Tongue (tissue), 3 donors: ENCODE measurements at places on chromosomes 6 and 20. TPM values are rescaled to one million over a fixed set of nuclear protein-coding genes. Genes with fewer than 3 reads are reported as not detected.

Gene SAMD3
- total RNA-seq, result 4.8 TPM

Gene L3MBTL3
- 11.7 TPM for total RNA-seq

Gene ENPP5
- total RNA-seq, result 9.6 TPM

Gene BEND6
- total RNA-seq, result 4.9 TPM

Gene DNAH8
- total RNA-seq, result 3.0 TPM

Gene MYH7B
- 6.1 TPM for total RNA-seq

Gene SAMD10
- total RNA-seq, result 2.6 TPM

Gene CENPB
- 61.1 TPM for total RNA-seq

Gene PNPLA1
- total RNA-seq, result not detected

Gene DNMT3B
- total RNA-seq, result 2.9 TPM

- DNase-seq, result peak; percentile 71
These were observed 960 bp downstream of the ATP9A start for GRCh38 chr20:51766994-51767866.

GRCh38 chr20:22525069-22525820 lies 59.1 kb downstream of the FOXA2 start:
- no peak for DNase-seq

DNA sequence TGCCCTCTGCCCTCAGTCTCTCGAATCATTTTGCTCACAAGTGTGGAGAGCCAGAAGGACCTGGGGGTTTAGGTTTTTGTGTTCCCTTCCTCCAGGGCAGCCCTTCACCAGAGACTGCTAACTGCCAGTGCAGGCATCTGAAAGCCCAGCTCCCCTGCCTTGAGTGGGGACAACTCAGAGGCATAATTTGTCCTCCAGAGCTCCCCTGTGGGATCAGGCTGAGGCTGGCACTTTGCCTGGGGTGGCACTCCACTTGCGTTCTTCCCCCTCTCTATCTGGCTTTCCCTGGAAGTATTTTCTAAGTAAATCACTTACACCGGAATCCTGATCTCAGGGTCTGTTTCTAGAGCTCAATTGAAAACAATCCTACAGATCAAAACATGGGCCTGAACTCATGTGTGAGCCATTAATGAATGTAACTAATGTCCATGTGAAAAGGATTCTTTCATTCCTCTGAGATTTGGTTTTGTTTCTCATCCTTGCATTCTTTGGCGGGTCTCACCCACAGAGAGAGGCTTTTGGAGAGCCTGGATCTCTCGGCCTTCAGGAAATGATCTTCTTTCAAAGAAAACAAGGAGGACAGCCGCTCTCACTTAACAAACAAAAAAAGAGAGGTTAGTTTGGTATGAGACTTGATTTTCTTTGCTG lies 125.7 kb upstream of the RIPOR2 start:
- DNase-seq, result peak; percentile 42

DNA sequence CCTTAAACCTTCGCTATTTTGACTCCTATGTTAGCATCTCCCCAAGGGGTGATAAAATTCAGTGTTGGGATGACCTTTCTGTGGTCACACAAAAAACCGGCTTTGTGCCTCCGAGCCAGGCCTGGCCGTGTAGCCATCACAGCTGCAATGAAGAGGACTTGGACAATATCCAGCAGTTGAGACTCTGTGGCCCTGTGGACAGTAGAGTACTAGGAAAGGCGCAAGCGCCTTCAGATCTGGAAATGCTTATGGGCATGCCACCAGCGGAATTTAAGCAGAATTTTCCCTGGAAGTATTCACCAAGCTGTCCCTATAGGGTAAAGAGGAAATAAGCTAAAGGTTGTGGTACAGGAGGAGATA lies 63.3 kb upstream of the SLC2A12 start:
- DNase-seq, result peak; percentile 38

GRCh38 chr6:132400883-132401617 lies at the start of gene MOXD1:
MOXD1 (minus strand) TSS chr6:132401475; CDS start chr6:132401426, 49 bp downstream.
- peak; percentile 74 for DNase-seq

- no peak for DNase-seq
These were observed 118.2 kb downstream of the PRIM2 start for GRCh38 chr6:57435475-57436160.

DNA sequence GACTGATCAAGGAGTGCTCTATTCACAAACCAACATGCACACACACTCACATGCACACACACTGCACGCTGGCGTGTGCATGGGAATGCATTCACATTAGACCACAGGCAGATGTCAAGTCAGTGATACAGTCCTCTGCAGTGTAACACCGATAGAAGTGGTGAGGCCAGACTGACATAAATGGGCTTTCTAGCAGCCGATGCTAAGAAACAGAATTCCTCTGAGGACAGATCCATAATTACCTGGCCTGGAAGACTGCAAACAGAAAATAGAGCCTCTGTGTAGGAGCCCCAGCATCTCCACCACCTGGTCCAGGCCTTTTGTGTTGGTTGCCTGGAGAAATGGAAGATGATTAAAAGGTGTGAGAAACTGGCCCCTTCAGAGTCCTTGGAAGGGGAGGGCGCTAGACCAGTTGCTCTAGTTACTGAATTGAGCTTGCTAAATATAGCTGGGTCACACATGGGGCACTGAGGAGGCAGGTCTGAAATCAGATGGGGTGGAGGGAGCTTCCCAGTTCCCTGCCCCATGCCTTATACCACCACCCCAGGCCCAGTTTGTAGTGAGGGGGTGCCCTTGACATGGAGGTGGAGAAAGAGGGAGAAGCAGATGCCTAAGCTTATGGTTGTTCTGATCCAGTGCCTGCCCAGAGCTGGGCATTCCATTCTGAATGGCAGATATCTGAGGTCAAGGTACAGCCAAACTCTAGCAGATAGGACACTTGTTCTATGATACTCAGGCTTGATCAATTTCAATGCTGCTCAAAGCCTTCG lies 233.8 kb downstream of the LRFN2 start:
- peak; percentile 46 for DNase-seq

- no peak for DNase-seq
These were observed 13.8 kb upstream of the SAYSD1 start for GRCh38 chr6:39128832-39129231.

DNA sequence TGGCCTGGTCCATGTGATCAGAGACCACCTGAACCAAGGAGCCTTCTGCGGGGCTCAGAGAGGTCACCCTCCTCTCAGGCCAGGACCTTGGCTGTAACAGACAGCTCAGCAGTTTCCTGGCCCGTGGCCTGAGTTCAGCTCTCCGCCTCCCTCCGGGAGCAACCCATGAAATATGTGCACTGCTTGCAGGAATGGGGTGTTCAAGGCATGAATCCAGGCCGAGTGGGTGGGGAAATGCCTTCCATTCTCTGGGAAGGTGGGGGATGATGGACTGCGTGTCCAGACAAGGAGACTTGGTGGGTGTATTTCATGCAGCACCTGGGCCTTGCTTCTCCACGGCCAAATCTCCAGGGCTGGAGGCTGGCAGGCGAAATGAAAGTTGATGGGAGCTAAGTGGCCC lies 46.0 kb downstream of the SIRPA start:
- DNase-seq, result no peak

DNA sequence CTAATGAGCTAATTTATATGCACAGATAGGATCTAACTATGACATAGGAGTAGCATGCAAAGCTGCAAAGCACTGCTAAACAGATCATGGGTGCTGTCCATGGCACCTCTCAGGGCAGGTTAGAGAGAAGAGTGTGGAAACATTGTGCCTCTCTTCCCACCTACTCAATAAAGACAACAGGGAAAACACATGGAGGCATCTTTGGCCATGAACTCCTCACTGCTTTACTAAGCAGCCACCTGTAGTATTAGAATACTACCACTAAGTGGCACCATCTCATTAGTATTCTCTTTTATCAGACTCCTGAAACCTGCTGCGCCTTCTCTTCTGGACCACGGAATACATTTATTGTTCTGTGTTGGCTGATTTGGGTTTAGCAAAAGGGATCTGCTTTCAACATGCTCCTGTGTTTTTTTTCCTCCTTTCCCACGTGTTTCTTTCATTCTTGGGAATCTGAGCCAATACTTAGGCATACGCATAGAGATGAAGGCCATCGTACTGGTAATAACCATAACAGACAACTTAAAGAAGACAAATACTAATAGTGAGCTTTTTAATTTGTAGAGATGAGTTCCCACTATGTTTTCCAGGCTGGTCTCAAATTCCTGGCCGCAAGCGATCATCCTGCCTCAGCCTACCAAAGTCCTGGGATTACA lies 9.4 kb upstream of the HDDC2 start:
- peak; percentile 84 for DNase-seq

DNA sequence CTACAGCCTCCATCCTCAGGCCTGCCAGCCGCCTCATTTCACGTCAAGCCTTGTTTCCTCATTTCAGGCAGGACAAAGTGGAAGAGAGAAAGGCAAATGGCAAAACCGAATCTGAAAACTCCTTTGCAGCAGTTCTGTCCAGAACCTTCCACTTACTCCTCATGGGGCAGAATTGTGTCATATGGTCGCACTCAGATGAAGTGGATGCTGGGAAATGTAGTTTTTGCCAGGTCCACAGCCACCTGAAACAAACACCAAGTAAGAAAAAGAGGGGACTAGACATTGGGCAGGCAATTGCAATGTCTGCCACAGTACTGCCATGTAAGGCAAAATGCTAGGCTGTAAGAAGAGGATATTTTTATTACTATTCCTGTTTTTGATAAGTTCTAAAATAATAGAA lies 44.9 kb downstream of the ISM1 start:
- DNase-seq, result no peak

DNA sequence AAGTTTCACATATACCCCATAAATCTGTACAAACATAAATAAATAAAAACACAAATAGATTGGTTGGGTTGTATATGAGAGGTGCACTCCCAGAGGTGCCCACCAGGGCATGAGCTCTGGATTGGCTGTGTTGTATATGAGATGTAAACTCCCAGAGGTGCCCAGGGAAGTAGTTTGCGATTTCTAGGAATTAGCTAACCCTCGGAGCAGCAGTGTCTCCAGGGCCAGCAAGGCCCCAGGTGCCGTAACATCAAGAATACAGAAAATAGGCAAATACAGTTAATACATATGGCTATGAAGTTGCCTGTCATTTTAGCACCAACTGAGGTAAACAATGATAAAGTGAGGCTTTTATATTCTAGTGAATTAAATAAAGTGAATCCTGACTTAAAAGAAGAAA lies 5.4 kb upstream of the GINM1 start:
- DNase-seq, result no peak

DNA sequence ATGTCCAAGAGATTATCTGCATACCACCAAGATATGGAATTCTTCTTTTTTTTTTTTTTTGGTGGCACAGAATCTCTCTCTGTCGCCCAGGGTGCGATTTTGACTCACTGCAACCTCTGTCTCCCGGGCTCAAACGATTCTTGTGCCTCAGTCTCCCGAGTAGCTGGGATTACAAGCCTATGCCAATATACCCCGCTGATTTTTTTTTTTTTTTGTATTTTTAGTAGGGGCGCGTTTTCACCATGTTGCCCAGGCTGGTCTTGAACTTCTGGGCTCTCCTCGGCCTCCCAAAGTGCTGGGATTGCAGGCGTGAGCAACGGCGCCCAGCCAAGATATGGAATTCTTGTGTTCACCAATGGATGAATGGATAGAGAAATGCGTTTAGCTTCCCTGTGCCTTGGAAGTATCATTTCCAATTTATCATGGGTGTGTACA lies 31.0 kb downstream of the POM121L2 start:
- no peak for DNase-seq

DNA sequence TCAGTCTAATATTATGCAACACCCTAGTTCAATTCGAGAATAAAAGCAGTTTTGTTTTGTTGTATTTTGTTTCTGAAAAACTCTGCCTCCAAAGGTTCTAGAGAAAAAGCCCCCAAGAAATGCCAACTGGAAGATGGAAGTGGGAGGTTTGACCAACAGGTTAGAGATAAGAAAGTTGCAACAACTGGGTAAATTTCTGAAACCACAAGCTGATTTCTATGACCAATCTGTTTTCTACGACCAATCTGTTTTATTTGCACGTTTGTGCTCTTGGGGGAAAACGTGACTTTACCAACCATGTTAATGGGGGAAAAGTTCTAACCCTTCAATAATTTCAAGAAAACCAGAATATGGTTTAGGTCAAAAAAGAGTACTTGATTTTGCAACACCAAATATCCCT lies 173.2 kb downstream of the PDE7B start:
- DNase-seq, result no peak

DNA sequence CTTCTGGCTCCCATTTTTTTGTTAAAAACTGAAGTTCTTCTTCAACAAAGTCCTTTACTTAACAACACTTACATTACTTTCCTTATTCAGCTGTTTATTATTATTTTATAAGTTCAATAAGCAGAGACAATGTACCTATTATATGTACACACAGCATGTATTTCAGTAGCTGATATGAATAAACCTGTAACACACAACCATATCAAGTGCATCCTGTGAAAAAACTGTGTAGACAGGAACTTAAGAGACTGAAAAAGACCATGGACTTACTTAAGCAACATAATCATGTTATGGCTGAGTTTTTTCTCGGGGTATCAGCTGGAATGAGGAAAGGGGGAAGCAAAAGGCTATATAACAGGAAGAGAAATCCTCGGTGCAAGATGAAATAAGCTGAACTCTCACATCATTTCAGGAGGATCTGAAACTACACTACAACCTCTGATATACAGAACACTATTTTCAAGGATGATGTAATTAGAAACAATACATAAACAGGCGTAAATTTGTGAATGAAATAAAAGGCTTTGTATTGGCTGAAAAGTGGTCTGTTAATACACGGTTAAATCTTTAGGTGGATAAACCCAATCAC lies 70.9 kb downstream of the REV3L start:
- peak; percentile 14 for DNase-seq

DNA sequence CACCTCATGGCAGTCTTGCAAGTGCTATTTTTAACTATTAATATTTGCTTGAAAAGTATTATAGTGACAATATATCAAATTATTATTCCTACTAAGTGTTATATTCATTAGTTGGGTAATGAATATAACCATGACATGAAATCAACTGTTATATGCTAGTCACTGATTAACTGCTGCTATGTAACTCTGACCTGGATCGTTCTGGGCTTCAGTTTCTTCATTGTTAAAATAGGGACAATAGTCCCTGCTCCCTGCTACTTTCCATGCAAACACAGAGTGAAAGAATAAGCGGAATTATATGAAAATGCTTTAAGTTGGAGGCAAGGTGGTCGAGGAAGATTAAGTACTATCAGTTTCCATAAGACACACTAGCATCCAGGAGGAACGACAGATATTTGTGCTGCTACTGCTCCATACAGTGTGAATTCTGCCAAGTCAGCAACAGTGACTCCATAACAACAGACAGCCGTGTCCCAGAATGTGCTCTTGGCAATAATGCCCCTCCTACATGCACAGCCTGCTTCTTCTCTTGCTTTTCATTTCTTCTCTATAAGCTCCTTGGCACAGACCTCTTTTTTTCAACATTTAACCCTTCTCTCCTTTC lies 107.2 kb downstream of the CHD6 start:
- DNase-seq, result no peak

DNA sequence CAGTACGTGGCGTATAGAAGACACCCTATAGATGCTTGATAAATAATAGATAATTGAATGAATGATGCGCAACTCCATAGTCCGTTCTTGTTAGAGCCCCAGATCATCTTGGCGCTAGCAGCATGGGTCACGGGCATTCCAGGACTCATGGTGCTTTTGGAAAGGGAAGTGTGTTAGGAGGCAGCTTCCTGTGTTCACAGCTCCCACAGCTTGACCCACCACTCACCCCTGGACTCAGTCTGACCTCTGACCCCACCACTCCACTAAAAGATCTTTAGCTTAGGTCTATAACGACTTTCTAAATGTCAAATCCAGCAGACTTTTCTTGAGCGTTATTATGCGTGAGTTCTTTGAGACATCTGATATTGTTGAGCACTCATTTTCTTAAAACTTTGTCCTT lies 35.8 kb upstream of the KIF16B start:
- no peak for DNase-seq
